ENCODE measurements at places on chromosomes 16 and 17. TPM values are rescaled to one million over a fixed set of nuclear protein-coding genes. Genes with fewer than 3 reads are reported as not detected.
A peak's percentile ranks its signal among the peaks of the same experiment; 100 is the strongest.

GRCh38 chr17:59428916-59429485 lies 97.5 kb downstream of the YPEL2 start:
- DNase-seq, result no peak

DNA sequence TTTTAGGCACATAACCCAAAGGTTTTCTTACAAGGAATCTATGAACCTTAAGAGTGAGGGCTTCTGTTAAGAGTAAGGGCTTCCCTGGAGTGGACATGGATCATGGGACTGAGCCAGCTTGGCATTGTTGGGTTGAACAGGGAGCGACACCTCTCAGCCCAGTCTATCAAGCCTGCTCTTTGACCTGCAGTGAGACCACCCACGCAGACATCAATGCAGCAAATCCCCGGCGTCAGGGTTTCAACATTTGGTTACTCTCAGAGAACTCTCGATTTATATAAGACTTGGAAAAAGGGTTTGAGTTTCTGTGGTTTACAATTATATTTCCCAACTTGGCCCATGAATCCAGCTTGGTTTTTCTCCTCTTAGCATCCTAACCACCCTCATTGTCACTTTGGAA lies 299.9 kb downstream of the WWOX start:
- no peak for DNase-seq

DNA sequence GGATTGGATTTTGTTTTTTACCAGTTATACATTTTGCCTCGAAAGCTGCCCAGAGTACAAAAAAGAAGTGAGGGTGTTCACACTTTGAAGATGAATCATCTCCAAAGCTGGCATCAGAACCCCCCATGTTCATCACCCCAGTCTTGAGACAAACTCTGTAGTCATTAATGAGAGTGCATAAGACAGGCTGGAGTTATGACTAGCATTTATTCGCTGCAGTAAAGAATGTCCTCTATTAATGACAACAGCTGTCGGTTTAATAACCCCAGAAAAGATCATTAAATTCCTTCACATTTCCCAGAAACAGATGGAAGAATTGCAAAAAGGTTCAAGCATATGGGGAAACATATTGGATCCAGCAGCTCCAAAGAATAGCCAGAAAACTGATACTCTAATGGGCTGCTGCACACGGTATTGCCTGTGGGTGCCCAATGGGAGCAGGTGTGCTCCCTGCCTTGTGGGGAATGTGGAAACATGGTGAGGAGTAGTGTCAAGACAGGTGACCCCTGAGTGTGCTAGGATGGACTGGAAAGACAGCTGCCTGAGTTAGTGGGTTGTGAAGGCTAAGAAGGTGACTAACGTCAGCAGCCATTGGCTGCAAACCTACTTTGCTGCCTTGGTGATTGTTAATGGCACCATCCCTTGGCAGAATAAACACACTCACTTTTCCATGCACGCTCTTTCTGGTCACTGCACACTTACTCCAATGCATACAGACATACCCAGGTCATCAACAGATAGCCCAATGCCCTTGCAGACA lies 81.9 kb downstream of the AIPL1 start:
- DNase-seq, result peak; percentile 15

DNA sequence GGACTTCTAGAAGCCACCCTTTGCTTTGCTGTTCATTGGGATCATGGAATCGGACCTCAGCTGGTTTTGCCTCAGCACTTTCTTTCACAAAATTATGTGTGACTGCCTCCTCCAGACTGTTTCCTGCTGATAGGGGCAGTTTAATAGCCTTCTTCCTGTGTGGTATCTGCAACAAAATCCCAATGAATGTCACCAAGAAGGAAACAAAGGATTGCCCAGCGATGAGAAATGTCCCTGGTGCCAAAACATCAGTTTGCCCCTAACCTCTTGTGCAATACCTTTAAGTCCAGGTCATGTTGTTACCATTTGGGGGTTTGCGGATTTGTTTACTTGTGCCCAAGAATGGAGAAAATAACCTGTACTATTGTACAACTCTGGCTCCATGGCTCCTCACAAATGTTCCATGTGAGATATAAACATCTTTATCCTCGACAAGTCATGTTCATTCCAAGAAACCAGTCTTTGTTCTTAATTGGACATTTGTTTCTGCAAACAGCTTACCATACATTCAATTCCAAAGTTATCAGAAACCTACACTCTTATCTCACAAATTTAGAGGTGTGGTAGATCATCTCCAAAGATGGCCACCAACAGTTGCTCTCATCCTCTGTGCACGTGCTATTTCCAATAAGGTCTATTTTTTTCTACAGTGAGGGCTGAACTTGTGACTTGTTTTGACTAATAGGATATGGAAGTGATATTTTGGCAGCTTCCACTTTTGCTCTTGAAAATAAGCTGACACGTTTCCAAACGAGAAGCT lies 14.8 kb downstream of the TAC4 start:
- no peak for DNase-seq

DNA sequence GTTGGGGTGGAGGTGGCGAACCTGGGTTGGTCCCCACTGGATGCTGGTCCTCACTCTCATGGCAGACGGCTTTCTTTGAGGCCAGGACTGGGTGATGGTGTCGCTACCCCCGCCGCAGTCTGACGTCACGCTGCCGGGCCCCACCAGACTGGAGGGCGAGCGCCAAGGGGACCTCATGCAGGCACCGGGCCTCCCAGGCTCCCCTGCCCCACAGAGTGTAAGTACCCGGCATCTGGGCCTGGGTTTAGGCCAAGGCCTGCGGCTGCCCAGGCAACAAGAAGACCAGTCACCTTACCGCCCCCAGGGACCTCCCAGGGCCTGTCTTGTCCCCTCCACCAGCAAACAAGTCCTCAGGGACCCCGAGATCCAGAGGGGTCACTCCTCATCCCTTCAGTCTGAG lies 17.7 kb downstream of the FOXN1 start:
- DNase-seq, result no peak

GRCh38 chr17:39400547-39401411 lies 647 bp downstream of the FBXL20 start:
- DNase-seq, result no peak

DNA sequence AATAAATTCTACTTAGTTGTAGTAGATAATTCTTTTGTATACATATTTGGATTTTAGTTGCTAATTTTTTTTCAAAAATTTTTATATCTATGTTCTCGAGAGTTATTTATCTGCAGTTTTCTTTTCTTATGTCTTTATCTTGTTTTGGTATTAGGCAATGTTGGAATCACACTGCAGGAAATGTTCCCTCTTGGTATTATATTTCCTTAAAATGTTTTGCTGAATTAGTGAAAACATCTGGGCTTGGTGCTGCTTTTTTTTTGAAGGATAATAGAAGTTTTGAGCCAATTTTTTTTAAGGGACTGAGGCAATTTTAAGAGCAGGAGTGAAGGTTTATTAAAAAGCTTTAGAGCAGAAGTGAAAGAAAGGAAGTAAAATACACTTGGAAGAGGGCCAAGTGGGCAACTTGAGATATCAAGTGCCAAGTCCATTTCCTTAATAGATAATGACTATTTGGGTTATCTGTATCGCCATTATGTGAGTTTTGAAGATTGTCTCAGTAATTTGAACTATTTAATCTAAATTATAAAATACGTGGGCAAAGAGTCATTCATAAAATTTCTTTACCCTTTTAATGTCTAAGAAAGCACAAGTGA lies 1390.1 kb upstream of the CDH8 start:
- no peak for DNase-seq

DNA sequence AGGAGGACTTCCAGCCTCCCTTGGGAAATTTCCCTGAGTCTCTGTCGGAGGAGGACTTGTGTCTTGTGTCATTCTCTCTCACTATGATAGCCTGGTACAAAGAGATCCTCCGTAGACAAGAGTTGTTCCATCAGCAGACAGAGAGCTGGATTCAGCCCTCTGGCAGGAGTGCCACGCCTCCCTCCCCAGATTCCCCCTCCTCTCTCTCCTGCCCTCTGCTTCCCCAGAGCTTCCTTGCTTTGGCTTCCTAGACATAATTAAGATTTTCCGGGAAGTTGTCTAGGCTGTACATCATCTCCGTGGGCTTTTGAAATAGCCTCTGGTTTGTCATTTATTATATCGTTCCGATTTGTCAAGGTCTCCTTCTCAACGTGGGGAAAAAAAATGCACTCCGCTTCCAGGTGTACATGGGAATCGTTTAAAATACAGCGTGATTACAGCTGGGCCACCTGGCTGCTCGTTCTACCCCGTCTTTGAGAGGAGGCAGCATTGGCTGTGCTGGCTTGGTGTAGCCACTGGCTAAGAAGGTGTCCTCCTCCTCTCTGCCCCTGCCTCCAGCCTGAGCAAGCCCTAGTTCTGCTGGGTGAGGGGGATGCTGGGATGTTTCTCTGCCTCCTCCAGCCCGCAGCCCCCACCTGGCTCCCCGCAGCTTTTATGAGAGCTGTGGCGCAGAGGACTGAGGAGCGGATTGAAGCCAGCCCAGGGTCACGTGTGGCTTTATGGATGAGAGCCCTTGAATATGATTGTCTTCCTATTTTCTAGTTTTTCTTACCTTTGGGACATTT lies 282.5 kb downstream of the SNX29 start:
- no peak for DNase-seq

GRCh38 chr17:74118504-74118903 lies 85.0 kb upstream of the RPL38 start:
- no peak for DNase-seq

DNA sequence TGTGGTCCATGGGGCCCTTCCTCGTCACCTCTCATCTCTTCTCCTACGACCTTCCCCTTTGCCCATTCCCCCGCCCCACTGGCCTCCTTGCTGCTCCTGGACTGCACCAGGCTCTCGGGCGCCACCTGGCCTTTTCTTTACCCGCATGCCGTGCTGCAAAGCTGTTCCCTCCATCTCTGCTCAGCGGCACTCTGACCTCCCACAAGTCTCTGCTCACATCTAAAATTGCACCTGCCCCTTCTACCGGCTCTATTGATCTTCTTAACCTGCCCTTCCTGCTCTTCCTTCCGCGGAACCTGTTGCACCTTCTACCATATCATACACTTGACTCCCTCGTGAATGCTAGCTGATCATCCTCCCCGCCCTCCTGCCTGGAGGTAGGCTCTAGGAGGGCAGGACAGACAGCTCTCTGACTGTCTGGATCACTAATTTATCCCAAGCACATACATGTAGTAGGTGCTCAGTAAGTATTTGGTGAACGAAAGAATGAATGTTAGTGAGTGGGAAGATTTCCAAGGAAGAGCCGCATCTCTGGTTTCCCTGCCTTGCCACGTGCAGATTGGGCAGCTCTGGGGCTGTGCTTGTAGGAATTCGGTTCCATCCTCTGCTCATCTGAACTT lies 17.3 kb downstream of the DNAH17 start:
- no peak for DNase-seq

DNA sequence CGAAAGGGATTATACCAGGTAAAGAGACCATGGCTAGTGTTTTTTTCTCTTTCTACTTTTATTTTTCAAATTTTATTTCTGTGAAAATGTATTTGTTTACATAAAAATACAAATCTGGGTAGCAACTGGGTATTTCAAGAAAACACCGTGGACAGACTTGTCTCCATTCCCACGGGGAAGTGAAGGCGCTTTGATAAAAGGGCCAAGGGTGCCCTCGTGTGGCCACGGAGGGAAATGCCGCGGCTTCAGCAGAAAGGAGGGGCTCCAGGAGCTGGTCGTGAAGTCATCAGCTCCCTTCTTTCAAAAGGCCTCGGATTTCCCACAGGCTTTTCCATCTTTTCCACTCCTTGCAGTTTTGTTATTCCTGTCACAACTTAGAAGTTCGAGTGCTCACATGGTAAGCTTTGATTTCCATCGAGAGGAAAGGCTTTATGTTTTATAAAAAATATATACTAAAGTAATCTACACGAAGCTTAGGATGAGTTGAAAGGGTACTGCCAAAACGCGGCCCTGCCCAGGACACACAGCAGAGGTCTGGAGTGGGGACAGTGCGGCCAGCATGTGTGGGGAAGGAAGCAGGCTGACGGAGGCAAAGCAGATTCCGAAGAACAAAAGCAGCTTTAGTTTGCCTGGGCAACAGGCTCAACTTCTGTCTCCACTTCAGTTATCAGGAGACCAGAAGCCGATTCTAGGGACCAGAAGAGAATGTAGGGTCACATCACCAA lies 15.3 kb upstream of the MNT start:
- peak; percentile 98 for DNase-seq

GRCh38 chr17:80790021-80790765 lies 201.4 kb upstream of the CHMP6 start:
- no peak for DNase-seq

DNA sequence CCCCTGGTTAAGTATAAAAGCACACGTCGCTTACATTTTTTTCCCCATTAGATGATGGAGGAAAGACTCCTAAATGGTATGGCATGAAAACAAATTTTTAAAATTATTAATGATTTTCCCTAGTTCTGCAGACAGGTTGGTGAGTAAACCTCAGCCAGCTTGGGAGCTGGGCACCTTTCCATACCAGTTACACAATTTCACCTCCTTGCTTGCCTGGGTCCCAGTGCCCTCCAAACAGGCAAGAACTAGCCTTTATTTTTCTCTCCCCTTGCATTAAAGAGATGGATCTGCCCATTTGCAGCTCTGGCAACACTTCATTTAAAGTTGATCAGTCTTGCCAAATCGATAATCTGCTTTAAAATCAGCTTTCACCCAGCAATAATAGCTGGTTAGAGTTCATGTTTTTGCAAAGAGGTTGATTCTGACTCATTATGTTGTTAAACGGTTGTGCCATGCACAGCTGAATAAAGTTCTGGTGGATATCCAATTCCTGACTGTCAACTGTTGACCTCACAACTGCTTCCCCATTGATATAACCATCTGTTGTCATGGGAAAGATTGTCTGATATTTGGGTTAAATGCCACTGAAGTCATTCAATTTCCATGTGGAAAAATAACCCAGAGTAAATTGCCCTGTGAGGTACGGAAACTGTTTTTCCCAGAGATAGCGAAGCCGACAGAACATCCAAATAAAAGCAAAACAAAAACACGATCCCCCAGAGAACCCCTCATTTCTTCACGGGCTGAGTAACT lies 1.3 kb downstream of the C17orf58 start:
- no peak for DNase-seq

DNA sequence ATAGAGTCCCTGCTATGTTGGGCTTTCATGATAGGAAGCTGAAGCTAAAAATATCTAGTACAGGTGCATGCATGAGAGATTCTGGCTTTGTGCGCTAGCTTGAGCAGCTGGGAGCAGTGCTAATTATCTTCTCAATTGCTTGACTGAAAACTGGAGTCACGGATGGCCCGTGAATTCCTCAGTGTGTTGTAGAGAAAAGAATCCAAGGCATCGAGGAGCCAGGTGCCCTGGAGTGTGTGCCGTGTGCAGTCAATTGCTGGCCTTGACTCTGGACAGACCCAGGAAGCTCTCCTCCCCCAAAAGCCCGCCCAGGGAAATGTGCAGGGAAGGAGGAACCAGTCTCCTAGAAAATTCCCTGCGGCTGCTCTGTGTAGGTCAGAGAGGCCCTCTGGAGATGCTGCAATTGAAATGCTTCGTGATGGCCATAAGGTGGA lies 14.2 kb downstream of the LGALS3BP start:
- DNase-seq, result no peak

Gene TBX4
- not detected for total RNA-seq

Gene STX1B
- 1.8 TPM for total RNA-seq

Gene SNAI3
- total RNA-seq, result not detected

Gene CFAP119
- 9.7 TPM for total RNA-seq

Gene RCVRN
- not detected for total RNA-seq

Gene PAGR1
- 29.1 TPM for total RNA-seq

Gene NPIPA3
- total RNA-seq, result not detected
